Cerebellum (tissue), 4 donors: ENCODE measurements at places on chromosomes 6 and 20.

DNA sequence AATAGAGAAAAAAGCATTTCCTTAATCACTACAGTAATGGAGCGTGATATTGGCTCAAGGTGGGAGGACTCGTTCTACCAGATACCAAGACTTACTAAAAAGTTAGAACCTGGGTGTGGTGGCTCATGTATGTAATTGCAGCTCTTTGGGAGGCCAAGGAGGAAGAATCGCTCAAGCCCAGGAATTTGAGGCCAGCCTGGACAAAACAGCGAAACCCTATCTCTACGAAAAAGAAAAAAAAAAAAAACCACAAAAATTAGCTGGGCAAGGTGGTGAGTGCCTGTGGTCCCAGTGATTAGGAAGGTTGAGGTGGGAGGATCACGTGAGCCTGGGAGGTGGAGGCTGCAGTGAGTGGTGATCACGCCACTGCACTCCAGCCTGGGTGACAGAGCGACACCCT lies 24.0 kb upstream of the ATRN start:
- no peak for DNase-seq

GRCh38 chr6:75128878-75129570 lies 76.8 kb downstream of the COL12A1 start:
- DNase-seq: no peak

- DNase-seq: peak; percentile 33
Observed at GRCh38 chr20:25453035-25453810, 45.8 kb downstream of the GINS1 start.

DNA sequence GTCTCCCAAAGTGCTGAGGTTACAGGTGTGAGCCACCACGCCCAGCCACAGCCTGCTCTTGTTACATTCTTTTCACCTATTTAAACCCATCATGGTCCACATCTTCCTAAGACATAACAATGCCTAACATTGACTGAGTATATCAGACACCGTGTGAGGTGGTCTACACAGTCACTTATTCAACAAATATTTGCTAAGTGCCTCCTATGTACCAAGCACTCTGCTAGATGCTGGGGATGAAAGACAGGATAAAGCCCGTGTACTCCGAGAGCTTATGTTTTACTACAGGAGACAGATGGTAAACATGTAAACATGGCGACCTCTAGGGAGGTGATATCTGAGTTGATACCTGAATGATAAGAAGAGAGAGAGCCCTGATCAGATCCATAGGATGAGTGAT lies 12.7 kb downstream of the BCL2L1 start:
- no peak for DNase-seq

GRCh38 chr20:53141201-53142050 lies 169.3 kb downstream of the TSHZ2 start:
- no peak for DNase-seq

DNA sequence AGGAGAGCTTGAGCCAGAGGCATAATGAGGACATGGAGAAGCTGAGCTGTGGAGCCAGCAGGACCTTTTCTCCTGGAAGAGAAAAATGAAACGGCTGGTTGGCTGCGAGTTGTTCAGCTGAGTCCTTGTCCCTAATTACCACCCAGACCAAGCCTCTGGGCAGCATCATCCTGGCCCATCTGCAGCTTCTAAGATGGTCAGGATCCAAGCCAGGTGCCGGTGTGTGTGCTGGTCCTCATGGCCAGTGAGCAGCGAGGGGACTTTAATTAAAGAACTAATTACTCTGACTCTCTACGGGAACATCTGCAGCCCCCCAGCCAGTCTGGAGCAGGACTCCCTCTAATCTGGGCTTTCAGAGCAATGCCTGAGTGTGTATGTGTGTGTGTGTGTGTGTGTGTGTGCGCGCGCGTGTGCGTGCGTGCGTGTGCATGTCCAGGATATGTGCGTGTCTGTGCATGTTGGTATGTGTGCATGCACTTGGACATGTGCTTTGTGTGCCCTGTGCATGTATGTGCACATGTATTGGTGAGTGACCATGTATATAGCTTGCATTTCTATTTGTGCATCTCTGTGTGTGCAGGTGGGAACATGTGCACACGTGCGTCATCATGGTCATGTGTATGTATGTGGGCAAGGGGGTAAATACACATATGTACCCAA lies 173.9 kb downstream of the DHX35 start:
- DNase-seq: no peak

DNA sequence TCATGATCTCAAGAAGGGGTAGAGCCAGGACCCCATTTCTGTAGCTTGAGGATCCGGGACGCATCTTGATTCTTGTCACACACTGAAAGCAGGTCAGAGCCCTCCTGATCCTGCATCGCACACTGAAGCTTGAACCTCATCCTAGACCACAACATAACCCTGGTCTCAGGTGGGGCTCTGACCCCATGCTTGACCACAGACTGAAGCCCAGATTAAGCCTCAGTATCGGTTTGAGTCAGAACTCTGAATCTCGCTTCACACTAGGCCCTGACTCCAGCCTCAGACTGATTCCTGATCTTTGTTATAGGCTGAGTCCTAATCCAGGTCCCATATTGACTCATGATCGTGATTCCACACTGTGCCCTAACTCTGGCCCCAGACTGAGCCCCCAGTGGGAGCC lies 8.5 kb upstream of the RSPO4 start:
- no peak for DNase-seq

GRCh38 chr6:15249371-15250019 lies 3.6 kb downstream of the JARID2 start:
- DNase-seq: no peak

DNA sequence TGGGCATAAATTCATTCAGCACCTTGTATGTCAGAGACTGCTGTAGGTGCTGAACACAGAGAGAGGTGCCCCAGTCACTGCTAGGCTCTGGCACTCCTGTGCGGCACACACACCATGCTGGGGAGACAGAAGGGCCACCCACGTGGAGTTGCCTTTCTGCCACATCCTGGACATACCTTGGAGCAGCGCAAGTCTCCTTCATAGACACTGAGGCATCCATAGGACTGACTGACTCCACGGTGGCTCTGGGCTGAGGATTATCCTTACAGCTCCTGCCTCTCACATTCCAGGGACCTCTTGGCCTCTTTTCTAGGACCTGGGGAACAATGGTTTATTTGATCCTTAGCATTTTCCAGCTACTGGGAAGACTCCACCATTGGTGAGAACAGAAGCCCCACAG lies 26.0 kb upstream of the SLC22A23 start:
- peak; percentile 35 for DNase-seq

GRCh38 chr20:32432277-32432676 lies 74.1 kb downstream of the ASXL1 start:
- no peak for DNase-seq

DNA sequence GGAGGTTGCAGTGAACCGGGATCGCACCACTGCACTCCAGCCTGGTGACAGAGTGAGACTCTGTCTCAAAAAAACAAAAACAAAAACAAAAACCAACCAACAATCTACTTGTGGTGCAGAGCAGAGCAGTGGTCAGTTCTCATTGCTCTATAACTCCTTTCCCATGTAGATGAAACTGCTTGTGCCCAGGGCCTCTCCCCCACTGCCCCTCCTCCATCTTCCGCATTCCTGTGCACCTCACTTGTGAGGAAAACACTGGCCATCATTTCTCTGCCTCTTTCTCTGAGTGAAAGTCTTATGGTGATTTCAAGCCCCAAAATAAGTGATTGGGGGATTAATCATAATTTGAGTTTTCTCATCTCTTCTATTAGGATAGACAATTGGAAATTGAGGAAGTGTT lies 63.9 kb upstream of the GLP1R start:
- DNase-seq: no peak

- DNase-seq: peak; percentile 76
Observed at GRCh38 chr20:36235892-36236785, at the start of gene AAR2. Gene AAR2 (plus strand): TSS chr20:36236478. CDS start chr20:36239869, 3,391 bp downstream.
